ENCODE measurements at places on chromosomes 1 and 21.
A peak's percentile ranks its signal among the peaks of the same experiment; 100 is the strongest.

DNA sequence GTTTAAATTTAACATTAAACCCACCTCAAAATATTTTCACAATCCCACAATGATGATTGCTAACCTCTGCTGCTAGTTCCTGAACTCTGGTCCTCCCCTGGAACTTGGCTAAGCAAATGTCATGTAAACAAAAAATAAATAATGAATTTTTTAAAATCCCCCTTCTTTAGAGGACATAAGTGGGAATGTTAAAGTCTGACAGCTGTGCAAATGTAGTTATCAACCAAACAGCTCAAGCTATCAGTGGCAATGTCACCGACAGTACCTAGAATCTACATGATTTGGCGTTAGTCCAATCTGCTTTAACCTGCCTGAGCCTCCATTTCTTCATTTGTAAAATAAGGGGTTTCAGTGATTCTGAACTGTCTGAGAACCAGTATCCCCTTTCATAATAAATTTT is 67.7 kb downstream of the GDAP2 start:
- DNase-seq, result peak; percentile 32

DNA sequence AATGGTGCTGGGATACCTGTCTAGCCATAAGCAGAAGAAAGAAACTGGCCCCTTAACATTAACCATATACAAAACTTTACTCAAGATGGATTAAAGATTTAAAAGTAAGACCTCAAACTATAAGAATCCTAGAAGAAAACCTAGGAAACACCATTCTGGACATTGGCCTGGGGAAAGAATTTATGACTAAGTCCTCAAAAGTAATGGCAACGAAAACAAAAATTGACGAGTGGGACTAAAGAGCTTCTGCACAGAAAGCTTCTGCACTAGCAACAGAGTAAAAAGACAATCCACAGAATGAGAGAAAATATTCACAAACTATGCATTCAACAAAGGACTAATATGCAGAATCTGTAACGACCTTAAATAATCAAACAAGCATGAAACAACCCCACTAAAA is 66.7 kb downstream of the NME7 start:
- DNase-seq, result no peak

DNA sequence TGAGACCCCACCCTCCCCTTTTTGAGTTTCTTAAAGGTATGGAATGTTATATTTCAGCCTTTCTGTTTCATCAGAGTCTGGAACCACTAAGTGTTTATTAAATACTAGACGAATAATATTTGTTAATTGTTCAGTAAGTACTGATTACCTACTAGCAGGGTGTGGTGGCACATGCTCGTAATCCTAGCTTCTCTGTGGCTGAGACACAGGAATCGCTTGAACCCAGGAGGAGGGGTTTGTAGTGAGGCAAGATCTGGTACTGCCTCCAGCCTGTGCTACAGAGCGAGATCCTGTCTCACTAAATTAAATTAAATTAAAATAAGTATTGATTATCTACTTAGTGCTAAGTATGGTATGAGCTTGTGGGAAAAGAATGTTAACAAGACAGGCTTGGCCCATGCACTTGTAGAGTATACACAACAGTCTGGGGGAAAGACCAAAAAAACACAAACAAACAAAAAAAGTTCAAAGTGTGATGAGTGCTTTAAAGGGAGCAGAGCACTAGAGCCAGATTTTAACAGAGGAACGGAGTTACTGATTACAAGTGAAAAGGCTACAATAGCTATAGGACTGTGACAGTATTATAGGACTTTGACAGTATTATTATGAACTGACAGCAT is 2.4 kb downstream of the CEPT1 start:
- DNase-seq, result no peak

DNA sequence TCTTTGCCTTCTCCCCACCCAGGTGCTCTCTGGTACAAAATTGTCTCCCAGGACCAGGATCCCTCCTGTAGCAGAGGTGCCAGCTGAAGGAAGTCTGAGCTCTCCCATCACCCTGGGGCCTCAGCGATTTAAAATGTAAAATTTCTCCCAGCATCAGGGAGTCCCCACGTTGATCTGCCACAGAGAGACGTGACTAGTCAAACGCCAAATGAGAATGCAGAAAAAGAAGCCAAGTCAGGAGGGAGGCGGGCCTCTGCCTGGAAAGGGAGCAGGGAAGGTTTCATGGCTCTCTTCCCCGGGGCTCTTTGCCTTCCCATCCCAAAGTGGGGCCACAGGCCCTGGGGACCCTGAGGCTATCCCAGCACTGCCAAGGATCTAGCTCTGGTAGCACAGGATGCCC is 40.0 kb upstream of the USP1 start:
- no peak for DNase-seq

GRCh38 chr1:111988743-111989453 is 570 bp downstream of the KCND3 start:
- peak; percentile 23 for DNase-seq

DNA sequence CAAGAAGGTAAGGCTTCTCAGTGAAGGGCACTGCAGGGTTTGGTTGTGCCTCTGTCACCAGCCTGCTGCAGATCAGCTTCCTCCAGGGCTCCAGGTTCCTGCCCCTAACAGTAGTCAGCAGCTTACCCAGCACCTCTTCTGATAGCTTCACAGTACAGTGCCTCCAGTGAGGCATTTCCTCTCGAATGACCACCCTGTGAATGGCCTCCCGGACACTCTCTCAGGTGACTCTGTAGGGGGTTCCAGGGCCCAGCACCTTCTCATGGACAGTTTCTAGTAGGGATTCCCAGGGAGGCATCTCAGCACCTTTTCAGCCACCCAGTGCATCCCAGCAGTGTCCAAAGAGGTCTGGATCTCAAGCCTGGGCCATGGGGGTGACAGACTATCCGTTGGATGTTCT is 28.4 kb downstream of the USP48 start:
- DNase-seq, result no peak

GRCh38 chr1:35298464-35298863 is 30.0 kb downstream of the ZMYM4 start:
- DNase-seq, result no peak

GRCh38 chr21:25735646-25736597 is 1.1 kb downstream of the GABPA start:
- peak; percentile 87 for DNase-seq

DNA sequence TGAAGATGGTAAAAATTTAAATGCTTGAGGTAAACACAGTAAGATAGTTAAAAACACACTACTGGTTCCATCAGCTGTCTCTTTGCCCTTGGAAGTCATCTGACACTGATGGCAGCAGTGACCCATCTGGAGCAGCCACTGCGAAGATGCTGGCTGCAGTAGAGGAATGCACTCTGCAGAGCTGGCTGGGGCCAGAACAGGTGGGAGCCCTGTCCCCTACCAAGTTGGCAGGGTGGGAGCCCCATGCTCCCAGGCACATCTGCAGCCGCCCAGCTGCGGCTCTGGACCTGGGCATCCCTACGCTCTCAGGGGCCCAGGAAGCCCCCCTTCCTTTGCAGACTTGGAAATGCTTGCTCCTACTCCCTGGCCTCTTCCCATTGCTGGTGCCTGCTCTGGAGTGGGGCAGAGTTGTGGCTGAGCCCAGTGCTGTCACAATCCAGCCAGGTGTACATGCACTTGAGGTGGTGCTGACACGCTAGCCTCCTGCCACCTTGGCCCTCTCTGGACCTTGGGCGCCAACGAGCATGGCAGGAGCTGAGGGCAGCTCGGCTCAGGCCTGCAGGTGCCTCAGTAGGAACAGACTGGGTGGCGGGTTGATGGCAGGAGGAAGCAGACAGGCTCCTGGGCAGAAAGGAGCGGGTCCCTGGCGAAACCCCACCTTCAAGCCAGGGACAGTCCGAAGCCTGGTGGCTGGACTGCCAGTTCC is 227.0 kb downstream of the FGGY start:
- DNase-seq, result no peak

DNA sequence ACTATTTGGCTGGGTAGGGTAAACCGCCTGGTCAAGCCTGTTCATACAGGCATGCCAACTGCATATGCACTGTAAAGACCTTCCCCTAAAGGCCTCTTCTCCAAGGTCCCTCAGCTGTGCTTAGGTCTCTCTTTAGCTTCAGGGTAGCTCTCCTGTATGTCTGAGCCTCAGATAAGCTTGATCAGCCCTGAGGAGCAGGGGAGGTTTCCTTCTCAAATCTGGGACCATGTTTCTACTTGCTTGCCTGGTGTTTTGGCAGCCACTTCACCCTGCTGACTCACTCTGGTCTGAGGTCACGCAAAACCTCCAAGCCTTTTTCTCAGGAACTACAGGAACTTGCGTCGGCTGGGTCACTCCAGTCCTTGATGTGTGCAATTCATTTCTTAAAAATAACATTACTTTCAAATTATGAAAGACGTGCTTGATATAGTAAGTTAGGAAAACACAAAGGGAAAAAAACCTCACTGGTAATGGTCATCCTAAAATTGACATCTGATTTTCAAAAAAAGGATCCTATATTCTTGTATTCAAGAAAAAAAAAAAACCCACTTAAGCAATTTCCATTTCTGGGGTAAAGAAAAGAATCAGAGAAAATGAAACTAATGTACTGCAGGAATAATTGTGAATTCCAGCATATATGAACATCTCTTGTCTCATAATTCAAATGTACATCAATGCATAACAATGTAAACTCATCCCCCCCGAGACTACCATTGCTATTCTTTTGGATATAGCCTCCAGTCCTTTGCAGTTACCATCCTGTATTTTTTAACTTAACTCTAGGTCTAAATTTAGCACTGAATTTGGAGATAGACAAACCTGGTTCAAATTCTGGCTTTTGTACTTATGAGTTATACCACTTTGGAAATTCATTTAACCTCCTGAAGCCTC is 24.8 kb upstream of the RNF19B start:
- no peak for DNase-seq

DNA sequence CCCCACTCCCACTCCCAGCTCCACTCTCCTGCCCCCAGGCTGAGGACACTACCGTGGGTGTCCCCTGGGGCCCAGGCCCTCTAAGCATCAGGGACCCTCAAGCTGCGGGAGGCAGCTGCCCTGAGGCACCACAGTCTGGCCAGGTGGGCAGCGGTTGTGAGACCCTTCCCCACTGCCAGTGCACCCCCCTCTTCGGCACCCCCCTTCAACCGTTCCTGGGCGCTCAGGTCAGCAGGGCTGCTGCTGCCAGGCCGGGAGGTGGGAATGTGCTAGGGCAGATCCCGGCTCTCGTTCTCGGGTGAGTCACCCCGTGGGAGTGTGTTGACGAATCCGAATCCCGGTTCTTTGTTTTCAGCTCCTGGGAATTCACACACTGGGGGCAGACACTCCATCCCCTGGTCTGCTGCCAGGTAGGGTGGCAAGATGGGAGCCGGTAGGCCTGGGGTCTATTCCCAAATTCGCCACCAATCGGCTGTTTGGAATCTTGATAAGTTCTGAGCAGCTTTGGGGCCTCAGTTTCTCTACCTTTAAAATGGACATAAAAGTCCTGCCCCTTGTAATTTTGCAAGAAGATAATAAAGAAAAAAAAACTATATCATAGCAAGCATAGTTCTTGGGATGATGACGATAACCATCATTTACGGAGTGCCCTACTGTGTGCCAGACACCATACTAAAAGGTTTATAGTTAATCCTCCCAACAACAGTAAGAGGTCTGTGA is 28.5 kb upstream of the CASZ1 start:
- DNase-seq, result no peak

GRCh38 chr1:12643785-12644184 is at the start of gene AADACL4:
Gene AADACL4, plus strand, starts transcription at chr1:12644085. Its CDS starts 462 bp downstream, at chr1:12644547.
- DNase-seq, result no peak

DNA sequence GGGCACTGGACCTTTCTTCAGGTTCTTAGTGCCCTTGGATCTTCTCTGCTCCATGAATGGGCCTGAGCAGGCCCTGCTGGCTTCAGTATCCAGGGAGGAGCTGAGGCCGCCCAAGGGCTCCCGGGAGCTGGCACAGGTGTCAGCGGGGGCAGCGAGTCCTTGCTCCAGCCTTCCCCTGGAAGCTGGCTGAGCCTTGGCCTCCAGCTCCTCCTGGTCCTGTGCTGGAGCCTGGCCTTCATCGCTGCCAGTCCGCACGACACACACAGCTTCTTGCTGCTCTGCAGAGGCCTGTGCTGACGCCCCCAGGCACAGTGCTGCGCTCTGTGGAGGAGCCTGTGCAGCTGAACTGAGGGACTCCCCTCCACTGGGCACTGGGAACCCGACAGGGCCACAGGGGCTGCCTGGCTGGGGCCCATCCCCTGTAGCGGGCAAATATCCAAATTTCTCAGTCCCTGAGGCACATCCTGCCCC is 1.7 kb downstream of the SPOCD1 start:
- no peak for DNase-seq

- DNase-seq, result no peak
Measured at GRCh38 chr1:10489291-10490055, 14.7 kb downstream of the PEX14 start.

DNA sequence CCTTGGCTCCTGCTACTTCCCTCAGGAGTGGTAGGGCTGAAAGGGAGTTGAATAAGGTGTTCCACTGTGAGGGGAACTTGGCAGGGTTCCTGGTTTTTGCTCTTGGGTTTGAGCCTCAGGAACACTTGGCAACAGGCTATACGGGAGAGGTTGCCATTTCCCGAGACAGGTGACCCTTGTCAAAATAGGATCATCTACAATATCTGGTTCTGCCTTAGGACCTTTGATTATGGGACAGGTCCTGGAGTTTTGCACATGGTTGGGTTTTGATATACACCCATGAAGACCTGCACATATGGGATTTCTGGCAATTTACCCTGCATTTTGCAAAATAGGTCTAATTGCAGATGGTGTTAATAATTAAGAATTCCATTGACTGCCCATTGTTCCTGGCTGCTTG is 31.1 kb downstream of the YY1AP1 start:
- no peak for DNase-seq

- DNase-seq, result no peak
Measured at GRCh38 chr1:230591678-230592077, 50.6 kb upstream of the COG2 start.
